ENCODE measurements at places on chromosomes 7 and 10.

- no peak for DNase-seq
These were observed 589 bp downstream of the LSM8 start for GRCh38 chr7:118184565-118184940.

DNA sequence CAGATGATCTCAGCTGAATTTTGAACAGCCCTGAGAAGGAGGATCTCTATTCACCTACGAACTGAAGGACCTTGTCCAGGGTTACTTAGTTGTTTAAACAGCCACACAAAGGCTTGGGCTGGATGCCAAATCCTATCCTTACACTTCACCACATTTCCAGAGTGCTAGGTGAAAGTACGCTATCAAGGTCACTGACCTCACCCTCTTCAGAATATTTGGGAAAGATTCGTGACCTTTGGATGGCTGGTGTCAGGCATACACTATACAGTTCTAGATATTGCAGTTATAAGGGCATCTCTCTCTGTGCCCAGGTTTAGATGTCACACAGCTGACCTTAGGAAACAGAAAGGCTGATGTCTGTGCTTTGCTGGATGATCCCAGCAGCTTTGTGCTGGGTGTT lies 61.2 kb upstream of the ABLIM1 start:
- no peak for DNase-seq

DNA sequence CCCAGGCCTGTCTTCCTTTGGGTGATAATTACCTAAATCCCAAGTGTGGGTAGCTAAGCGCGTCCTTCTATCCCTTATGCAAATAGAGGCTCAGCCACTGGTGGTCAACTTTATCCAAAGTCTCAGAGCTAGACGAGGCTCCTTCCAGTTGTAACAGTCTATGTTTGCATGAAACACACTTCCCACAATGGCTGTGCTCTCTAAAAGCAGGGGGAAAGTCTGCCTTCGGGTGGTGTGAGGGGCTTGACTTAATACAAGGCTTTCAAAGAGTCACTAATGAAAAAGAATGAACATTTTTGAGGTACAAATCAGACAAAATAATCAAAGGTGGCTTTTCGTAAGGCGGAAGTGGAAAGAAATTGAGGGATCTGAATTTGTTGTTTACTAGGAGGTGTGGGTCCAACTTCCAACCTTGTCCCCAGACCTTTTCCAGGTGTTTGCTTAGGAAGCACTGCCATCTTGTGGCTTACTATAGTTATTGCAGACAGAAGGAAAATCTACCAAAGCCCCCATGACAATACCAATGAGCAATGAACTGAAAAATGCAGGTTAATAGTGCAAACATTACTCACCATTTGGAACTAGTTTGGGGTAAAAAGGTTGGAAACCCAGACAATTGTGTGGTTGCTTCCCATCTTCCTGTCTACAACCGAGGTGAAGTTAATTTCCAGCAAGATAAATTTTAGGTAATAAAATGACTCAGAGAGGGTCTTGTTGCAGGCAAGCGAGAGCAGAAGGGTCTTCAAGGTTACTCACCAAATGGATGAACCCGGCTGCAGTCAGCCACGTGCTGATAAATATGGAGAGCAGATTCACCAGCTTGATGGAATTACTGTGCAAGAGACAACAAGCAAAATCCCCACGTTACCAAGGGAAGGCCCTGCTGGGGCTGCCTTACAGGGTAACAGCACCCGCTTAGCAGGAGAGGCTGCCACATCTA lies 525.7 kb downstream of the KCNMA1 start:
- DNase-seq = no peak

- no peak for DNase-seq
These were observed 22.7 kb downstream of the MCMBP start for GRCh38 chr10:119849944-119850343.

GRCh38 chr7:80385508-80385907 lies 126.4 kb downstream of the GNAT3 start:
- DNase-seq = no peak

GRCh38 chr7:129187681-129188371 lies 607 bp upstream of the SMO start:
- no peak for DNase-seq

DNA sequence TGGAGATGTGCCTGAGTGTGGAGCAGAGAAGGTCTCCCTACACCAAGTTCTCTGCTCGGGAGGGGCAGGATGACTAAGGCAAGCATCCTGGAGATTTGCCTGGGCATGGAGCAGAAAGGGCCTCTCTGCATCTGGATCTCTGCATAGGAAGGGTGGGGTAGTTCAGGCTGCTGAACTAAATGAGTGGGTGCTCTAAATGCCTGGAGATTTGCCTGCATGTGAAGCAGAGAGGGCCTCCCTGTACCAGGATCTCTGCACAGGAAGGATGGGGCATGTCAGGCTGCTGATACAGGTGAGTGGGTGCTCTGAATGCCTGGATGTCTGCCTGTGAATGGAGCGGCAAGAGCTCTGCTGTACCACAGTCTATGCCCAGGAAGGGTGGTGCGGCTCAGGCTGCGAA lies 680.7 kb downstream of the SUGCT start:
- DNase-seq = no peak

DNA sequence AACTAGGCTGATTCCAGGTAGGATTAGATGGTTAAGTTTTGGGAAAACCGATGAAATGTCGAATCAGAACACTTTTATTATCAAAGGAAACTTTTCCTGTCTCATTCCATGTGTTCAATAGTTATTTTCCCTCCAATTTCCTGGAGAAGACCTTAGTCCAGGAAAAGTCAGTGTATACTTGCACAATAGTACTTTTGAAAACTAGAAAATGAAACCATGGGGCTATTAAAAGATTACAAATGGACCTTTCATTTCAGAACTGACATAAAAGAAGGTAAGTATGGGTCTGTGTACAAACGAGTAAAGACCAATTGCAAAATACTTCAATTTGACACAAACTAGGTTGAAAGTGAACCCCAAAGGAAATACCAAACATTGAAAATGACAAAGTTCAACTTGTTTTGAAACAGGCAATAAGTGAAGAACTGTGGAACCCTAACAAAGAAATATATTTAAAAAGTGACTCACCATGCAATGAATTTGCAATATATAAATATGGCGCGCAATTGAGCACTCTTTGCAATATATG lies 2.1 kb downstream of the AVPI1 start:
- DNase-seq = no peak

DNA sequence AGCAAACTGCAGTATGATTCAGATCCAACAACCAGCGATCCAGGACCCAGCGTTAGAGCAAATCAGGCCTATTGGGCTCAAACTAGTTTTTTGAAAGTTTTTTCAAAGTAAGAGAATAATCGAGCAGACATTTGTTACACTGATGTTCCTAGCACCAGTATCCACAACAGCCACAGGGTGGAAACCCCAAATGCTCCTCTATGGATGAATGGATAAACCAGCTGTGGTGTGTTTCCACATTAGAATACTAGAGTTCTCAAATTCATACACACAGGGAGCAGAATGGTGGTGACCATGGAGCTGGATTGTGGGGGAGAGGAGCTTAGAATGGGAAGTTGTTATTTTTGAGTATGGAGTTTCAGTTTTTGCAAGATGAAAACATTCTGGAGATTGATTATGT lies 60.7 kb downstream of the PDIA4 start:
- no peak for DNase-seq

- DNase-seq = no peak
These were observed 404.1 kb upstream of the LRGUK start for GRCh38 chr7:133723044-133723443.

- DNase-seq = no peak
These were observed 444.1 kb downstream of the NRG3 start for GRCh38 chr10:82319074-82319473.

Measured in activated naive CD4-positive, alpha-beta T cell (primary cell).